ENCODE measurements at places on chromosomes 2 and 18.

DNA sequence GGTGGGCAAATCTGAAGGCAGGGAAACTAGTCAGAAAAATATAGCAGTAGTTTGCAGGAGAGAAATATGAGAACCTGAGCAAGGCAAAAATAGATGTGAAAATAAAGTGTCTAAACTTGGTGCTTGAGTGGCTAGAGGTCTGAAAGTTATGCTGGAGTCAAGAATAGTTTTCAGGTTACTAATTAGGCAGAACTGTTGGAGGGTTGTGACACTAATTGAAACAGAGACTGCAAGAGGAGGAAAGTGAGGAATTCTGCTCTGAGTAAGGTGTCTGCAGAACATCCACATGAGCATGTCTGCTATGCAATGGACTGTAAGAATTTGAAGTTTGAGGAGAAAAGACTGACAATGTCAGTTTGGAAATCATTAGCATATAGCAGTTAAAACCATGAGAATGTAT lies 444.0 kb upstream of the LRRTM1 start:
- no peak for DNase-seq

- peak; percentile 74 for DNase-seq
Observed at GRCh38 chr18:45621061-45621511, 5.8 kb downstream of the SLC14A2 start.

GRCh38 chr2:203664029-203664755 lies 42.2 kb upstream of the CD28 start:
- DNase-seq, result no peak

DNA sequence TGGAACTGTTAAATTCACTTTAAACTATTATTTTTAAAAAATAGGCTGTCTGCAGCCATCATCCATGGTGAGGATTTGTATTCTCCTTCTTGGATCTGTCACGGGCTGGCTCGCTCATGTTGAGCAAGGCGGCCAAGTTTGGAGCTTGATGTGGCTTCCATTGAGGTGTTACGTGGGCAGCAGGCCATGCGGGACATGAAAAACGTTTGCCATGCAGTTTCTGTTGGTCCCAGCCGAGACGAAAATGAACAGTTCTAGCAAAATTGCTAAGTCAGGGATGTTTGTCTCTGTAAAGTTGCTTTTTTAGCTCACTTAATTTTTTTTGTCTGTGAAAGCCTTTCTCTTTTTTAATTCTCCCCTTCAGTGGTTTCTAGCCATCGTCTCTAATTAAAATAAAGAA lies 70.2 kb upstream of the MGAT5 start:
- DNase-seq, result no peak

DNA sequence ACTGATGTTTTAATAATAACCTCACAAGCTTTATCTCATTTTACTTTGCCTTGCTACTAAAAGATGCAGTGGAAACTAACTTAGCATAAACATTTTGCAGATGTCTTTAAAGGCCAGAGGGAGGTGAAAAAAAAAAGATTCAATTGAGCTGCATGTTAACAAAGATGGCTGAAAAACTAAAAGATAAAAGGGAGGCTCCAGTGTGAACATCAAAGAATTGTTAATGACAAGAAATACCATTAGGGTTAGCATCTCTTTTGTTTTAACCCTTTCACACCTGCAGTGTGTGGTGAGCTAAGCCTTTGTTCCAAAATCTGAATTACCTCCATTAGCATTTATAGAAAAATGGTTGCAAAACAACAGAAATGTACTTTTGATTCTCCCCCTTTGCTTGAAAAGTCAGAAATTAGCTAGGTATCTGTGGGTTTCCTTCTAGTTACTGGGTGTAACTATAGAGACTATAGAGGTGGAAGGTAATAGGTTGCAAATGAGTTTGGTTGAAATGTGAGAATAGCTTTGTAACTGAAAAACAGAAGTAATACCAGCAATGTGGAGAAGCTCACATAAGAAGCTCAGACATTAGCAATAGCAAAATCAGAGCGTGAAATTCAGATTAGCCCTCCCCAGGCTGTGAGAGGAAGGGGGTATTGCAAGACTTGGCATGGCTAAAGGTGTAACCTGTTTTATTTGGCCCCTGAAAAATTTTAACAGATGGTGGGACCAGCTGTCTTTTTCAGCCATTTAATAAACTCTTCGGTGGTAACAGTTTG lies 34.8 kb upstream of the SP5 start:
- DNase-seq, result peak; percentile 79

- DNase-seq, result no peak
Observed at GRCh38 chr2:150042500-150043171, 444.8 kb downstream of the RND3 start.

DNA sequence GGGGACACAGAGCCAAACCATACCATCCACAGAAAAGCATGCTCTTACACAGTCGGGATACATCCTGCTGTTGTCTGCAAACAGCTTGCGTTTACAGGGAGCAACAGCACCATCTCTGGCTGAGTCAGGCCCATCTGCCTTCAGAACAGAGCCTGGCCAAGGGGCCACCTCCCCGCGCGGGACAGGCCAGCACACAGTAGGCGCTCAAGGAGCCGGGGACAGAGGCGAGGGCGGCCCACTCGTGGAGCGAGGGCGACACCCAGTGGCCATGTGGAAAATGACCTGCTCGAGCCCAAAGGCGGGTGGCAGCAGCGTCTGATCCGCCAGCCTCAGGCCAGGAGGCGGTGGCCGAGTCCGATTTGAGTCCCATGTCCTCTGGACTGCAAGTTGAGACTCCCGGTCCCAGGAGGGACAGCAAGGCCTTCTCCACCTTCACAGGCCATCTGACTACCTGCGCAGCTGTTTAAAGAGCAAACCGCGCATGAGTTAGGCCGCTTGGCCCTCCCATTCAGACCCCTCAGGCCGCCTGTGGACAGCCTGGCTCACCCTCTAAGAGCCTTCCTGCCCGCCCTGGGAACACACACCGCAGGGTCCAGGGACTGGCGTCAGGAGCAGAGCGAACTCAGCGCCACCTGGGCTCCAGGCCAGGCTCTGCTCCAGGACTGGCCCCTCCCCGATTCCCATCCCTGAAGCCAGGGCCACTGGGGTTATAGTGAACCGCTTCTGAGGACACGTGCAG lies 38.3 kb downstream of the TTC32 start:
- DNase-seq, result peak; percentile 23

DNA sequence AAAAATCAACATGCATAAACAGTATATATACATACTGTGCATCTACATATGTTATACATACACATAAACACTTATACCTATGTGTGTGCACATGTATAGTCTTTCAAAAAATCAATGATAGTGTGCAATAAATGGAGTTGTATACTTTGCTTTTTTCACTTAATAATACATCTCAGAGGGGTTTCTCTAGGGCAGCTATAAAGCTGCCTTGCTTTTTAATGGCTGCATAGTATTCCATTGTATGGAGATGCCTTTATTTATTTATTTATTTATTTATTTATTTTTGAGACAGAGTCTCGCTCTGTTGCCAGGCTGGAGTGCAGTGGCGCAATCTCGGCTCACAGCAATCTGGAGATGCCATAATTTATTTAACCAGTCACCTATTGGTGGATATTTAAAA lies 7.4 kb upstream of the RNF125 start:
- DNase-seq, result no peak
